ENCODE measurements at places on chromosomes 13 and 19. TPM values are rescaled to one million over a fixed set of nuclear protein-coding genes. Genes with fewer than 3 reads are reported as not detected.

The FBXO27 gene
- total RNA-seq, result not detected

The ERICH6B gene
- total RNA-seq, result not detected

The IER2 gene
- 119 TPM for total RNA-seq

The MIR17HG gene
- total RNA-seq, result 23.5 TPM

The RAB3D gene
- 6.2 TPM for total RNA-seq

The ABCC4 gene
- total RNA-seq, result 11.7 TPM

The PALM3 gene
- not detected for total RNA-seq

The HCN2 gene
- 0.17 TPM for total RNA-seq

The ZNF154 gene
- total RNA-seq, result 27.9 TPM

The ZNF667 gene
- total RNA-seq, result 2.0 TPM

The PCDH17 gene
- total RNA-seq, result not detected

The GARIN5A gene
- total RNA-seq, result 0.67 TPM

The DDX39A gene
- total RNA-seq, result 211 TPM

The IGFLR1 gene
- total RNA-seq, result 133 TPM

The PVR gene
- not detected for total RNA-seq

The C3 gene
- total RNA-seq, result 0.44 TPM

The MAST3 gene
- total RNA-seq, result 44.3 TPM

The C2CD4C gene
- total RNA-seq, result not detected

The CLEC17A gene
- 123 TPM for total RNA-seq

The ZNF561 gene
- 40.2 TPM for total RNA-seq

The LILRB3 gene
- 1.1 TPM for total RNA-seq

The PSG11 gene
- not detected for total RNA-seq

The CDX2 gene
- total RNA-seq, result not detected

The PEX11G gene
- 0.61 TPM for total RNA-seq

The CD37 gene
- total RNA-seq, result 1,688 TPM

The CBARP gene
- 0.64 TPM for total RNA-seq

The GAPDHS gene
- not detected for total RNA-seq

The TSSK6 gene
- total RNA-seq, result 4.3 TPM

The GPR183 gene
- total RNA-seq, result 84.5 TPM

The SRRM5 gene
- total RNA-seq, result 0.29 TPM

The PSPN gene
- total RNA-seq, result 2.4 TPM

The RDH8 gene
- total RNA-seq, result not detected

The FBXO17 gene
- total RNA-seq, result not detected

The ZNF69 gene
- 2.1 TPM for total RNA-seq

The KIR3DL2 gene
- total RNA-seq, result not detected

The LGALS7 gene
- not detected for total RNA-seq

The VSTM1 gene
- total RNA-seq, result not detected

The ZNF729 gene
- total RNA-seq, result not detected

The ELANE gene
- not detected for total RNA-seq

The ZNF560 gene
- total RNA-seq, result 0.15 TPM

The CBLC gene
- total RNA-seq, result not detected

The ZNF534 gene
- not detected for total RNA-seq

The KLK7 gene
- not detected for total RNA-seq

The NDUFA3 gene
- 96.1 TPM for total RNA-seq

The ZNF253 gene
- 26.3 TPM for total RNA-seq

The SERP2 gene
- 0.24 TPM for total RNA-seq

The SERPINE3 gene
- not detected for total RNA-seq

The C19orf67 gene
- not detected for total RNA-seq
